ENCODE measurements at places on chromosomes 7 and 10. TPM values are rescaled to one million over a fixed set of nuclear protein-coding genes. Genes with fewer than 3 reads are reported as not detected.

ITPRID1 gene
- total RNA-seq, result not detected

OR2A1 gene
- not detected for total RNA-seq

GRCh38 chr10:8048281-8049008, 6.0 kb upstream of the GATA3 start:
- H3K4me1 ChIP-seq, result peaks cover 46% of the 10 kb centered on the region
- H3K27me3 ChIP-seq, result peaks cover 100% of the 10 kb centered on the region
- no peak overlapping the region for H3K27ac ChIP-seq
- no peak overlapping the region for H3K4me3 ChIP-seq

- H3K27ac ChIP-seq, result peak overlapping the region; percentile 95
- H3K36me3 ChIP-seq, result no peaks in the 10 kb centered on the region
- H3K27me3 ChIP-seq, result no peaks in the 10 kb centered on the region
- DNase-seq, result peak; percentile 84
- peaks cover 7% of the 10 kb centered on the region for H3K4me1 ChIP-seq
These were observed 140.5 kb downstream of the PRKAG2 start for GRCh38 chr7:151736403-151736909.
